Sciatic nerve (tissue), 2 donors: ENCODE measurements at places on chromosomes 3 and 15. TPM values are rescaled to one million over a fixed set of nuclear protein-coding genes. Genes with fewer than 3 reads are reported as not detected.

The CXCR6 gene
- 0.49 TPM for total RNA-seq

- DNase-seq: no peak
Measured at GRCh38 chr15:94910166-94910565, 678.8 kb downstream of the MCTP2 start.

The SAMD7 gene
- total RNA-seq: not detected

DNA sequence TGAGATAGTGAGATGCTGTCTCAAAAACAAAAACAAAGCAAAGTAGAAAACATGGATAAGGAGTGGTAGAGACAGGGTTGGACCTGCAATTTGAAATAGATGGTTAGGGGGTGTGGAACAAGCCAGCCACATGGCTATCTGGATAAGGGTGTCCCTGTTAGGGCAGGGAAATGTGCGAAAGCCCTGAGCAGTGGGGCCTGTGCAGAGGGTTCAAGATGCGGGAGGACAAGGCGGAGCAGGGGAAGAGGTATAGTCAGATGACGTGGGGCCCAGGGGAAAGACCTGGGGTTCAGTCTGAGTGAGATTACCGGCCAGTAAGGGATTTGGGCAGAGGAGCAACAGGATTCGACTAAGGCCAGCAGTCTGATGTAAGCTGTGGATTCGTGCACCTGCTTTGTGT, 18.4 kb upstream of the NR2E3 start:
- no peak for DNase-seq

DNA sequence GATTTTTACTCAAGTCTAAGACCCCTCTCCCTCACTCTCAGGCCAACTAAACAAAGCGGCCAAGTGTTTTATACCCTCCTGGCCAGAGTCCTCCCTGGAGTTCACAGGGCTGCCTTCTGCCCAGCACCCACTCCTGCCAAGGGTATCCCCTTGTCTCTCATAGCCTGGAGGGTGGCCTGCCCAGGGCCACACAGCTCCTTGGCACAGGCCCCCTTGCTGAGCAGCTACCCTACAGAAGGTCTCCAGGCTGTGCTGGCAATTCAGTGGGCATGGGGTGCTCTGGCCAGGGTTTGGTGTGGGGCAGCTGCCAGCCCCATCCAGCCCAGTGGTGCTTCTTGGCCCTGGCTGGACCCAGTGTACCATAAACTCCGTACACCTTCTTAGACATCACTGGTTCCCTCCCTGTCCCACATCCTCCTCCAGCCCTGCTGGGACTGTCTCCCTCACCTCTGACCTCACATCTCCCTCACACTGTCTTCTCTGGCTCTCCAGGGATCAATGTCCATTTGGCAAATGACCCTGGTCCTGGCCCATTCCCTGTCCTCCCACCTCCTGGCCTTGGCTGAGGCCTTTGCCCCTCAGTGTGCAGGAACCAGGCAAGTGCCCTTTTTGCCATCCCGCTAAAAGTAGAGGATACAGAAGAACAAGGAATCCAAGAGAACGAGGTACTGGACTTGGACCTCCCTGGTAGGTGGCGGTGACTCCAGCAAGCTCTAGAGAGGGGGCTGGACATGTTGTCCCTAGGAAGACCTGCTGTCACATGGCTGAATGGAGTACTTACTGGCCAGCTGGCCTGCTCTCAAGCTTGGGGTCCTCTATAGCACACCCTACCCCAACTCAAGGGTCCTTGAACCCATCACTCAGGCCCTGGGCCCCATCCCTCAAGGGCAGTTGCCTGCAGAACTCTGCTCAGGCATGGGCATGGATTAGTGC, 50.0 kb upstream of the TRPM1 start:
- DNase-seq: no peak

GRCh38 chr3:127068111-127068810, 85.3 kb downstream of the PLXNA1 start:
- DNase-seq: peak; percentile 34

The PIGZ gene
- 5.4 TPM for total RNA-seq
